Hematopoietic multipotent progenitor cell treated with erythropoietin and hydrocortisone succinate and interleukin-3 and kit ligand, for 6 days (in vitro differentiated cells): ENCODE measurements at places on chromosomes 11 and 22.

- no peak for DNase-seq
Measured at GRCh38 chr22:49090853-49091135, 736.9 kb downstream of the BRD1 start.

GRCh38 chr22:50545522-50546325 is at the start of gene KLHDC7B:
KLHDC7B (plus strand) TSS chr22:50545899; CDS start chr22:50546244, 345 bp downstream.
- DNase-seq, result peak; percentile 68

- DNase-seq, result no peak
Measured at GRCh38 chr22:40498420-40499208, 128.2 kb downstream of the SGSM3 start.

DNA sequence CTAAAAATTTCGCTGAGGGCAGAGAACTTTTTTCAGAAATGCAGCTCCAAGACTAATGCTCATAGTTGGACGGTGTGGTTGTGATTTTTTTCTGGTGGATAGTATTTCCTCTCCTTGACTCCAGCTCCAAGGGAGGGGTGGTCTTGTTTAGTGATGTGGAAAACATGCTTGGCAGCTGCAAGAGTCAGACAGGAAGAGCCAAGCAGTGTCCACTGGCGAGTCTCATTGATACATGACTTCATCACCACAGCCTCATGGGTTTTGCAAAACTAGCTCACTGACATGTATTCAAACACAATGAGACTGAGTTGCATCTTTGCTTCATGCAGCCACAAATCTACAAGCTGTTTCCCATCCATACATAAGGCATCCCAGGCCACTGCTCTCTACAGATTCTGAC is 7.3 kb upstream of the KCNJ1 start:
- DNase-seq, result no peak

GRCh38 chr11:114073828-114074381 is 14.4 kb downstream of the ZBTB16 start:
- DNase-seq, result no peak

DNA sequence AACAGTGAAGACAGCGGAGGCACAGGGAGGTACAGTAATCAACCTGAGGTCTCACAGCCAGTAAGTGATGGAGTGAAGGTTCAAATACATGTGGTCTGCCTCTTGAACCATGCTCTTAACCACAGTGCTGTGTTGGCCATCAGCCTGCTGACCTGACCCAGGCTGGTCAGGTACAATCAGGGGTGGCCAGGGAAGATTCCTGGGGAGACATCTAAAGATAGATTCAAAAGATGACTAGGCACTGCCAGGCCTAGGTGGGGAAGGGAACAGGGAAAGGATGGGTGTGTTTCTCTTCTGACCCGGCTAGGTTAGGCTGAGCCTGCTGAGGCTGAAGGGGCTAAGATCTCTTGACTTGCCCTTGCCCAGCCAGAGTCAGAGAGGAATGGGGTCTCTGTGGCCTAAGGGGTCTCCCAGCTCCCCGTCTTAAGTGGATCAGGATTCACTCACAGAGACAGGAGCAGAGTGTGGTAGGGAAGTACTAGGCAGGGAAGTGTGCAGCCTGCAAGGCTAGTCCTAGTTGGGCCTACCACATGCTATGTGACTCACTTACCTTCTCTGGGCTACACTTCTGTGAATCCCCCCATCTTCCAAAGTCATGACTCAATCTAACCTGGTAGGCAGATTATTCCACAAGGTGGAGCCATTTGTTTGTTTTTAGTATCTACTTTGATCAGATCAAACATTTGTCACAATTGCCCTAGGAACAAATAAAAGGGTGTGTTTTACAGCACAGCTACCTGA is 10.4 kb upstream of the SREBF2 start:
- DNase-seq, result peak; percentile 85
